ENCODE measurements at places on chromosomes 13 and 19. TPM values are rescaled to one million over a fixed set of nuclear protein-coding genes. Genes with fewer than 3 reads are reported as not detected.
A peak's percentile ranks its signal among the peaks of the same experiment; 100 is the strongest.

Gene DNAAF3
- polyA plus RNA-seq = 3.8 TPM

DNA sequence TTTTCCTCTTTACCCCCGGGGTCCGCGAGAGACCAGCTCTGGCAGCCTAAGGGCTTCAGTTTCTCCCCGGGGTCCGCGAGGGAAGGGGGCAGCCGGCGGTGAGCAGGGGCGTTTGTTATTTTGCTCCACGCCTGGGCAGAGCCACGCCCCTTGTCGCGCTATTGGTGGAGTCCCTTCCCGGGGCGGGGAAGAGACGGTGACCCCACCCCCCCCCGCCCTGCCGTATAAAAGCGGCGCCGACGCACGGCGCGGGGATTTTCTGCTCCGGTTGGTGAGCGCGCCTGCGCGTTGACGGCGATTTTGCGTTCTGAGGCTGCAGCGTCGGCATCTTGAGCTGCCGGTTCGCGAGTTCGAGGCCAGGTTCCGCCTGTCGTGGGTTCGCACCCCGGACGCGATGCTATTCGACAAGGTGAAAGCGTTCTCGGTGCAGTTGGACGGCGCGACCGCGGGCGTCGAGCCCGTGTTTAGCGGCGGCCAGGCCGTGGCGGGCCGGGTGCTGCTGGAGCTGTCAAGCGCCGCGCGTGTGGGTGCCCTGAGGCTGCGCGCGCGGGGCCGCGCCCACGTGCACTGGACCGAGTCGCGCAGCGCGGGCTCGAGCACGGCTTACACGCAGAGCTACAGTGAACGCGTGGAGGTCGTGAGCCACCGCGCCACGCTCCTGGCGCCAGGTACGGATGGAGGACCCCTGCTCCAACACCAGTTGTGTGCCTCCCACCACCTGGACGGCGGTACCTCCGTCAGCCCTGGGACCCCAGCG, at the start of gene ARRDC2:
Gene ARRDC2, plus strand, starts transcription at position 254 of the 757 bp plus-strand sequence. Its CDS starts 141 bp downstream, at position 395.
- peak; percentile 95 for DNase-seq

Gene CA11
- polyA plus RNA-seq = 48.6 TPM

Gene KLHL1
- polyA plus RNA-seq = 0.57 TPM

DNA sequence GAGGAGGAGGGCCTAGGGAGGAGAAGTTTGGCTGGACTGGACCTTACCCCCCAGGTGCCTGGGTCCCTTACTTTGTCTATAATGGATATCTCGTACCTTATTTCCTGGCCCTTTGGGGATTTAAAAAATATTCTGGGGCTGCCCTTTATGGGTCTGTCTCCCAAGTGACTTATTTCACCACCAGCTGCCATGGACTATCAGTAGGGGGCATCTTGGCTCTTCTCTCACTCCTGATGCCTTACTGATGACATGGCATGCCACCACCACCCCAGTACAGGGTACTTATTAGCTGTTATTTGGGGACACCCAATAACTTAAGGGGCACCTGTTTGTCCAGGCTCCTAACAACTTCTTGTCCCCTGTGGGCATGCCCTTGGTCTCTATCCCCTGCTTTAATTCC, 38.0 kb downstream of the NFIX start:
- no peak for DNase-seq

Gene LRRC25
- 1.5 TPM for polyA plus RNA-seq

- no peak for DNase-seq
Measured at GRCh38 chr13:85597790-85598500, 201.3 kb downstream of the SLITRK6 start.

Gene KASH5
- not detected for polyA plus RNA-seq

- DNase-seq = peak; percentile 13
Measured at GRCh38 chr13:76754414-76754813, 131.8 kb downstream of the KCTD12 start.

GRCh38 chr19:9828551-9829063, 889 bp downstream of the UBL5 start:
- no peak for DNase-seq

Gene OR7D2
- polyA plus RNA-seq = 0.34 TPM

Gene NOTCH3
- polyA plus RNA-seq = 30.0 TPM

Gene CCDC70
- not detected for polyA plus RNA-seq

GRCh38 chr19:19559931-19560330, 21.9 kb downstream of the CILP2 start:
- no peak for DNase-seq

DNA sequence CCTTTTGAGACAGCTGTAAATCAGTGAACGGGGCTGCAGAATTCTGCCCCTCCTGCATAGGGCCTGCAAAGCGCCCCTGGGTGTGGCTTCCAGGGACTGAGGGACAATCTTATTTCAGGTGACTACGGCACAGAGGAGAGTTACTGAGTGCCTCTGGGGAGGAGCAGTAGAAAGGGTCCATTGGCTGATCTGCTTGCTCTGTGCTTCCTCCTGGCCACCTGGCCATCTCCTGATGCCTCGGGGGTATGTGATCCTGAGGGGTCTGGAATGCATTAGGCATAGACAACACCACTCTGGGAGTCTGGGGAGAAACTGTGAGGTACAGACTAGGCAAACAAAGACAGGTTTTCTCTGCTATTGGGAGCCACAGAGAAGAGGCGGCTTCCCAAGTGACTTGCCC, 2.8 kb downstream of the KCTD15 start:
- DNase-seq = no peak

GRCh38 chr13:67184247-67184646, 45.9 kb downstream of the PCDH9 start:
- no peak for DNase-seq

GRCh38 chr19:55913643-55914268, 18.4 kb downstream of the NLRP13 start:
- no peak for DNase-seq

Gene ONECUT3
- polyA plus RNA-seq = 0.09 TPM

DNA sequence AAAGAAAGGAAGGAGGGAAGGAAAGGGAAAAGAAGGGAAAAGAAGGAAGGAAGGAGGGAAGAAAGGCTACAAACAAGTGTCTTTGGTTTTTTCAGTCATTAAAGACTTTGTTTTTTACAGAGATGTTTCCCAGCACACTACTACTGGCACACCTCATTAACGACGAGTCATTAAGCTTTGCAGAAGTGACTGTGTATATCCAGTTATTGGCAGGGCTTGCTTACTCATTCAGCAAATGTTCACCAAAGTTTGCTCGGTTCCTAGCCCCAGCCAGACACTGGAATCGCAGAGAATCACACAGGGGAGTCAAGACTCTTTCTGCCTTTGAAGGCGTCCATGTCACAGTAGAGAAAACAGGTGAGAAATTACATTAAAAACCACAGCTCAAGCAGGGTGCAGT, 4.3 kb downstream of the NLRP12 start:
- no peak for DNase-seq

DNA sequence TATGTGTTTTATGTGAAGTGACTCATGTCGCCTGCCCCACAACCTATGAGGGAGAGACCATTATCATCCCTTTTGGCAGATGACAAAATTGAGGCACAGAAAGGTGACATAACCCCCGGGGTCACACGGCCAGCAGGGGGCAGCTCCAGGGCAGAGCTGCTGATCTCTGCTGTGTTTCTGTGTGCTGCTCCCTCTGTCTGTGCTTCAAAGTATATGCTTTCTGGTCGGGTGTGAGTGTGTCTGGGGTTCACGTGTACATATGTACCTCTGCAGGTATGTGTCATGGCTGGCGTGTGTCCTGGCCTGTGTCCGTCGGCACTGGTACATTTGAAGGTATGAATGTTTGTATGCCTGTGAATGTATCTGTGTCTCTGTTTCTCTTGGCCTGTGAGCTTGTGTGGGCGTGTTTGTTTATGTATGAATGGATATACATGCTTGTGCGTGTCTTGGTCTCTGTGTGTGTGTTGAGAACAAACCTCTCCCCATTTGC, 7.1 kb downstream of the LIPE start:
- DNase-seq = peak; percentile 62

DNA sequence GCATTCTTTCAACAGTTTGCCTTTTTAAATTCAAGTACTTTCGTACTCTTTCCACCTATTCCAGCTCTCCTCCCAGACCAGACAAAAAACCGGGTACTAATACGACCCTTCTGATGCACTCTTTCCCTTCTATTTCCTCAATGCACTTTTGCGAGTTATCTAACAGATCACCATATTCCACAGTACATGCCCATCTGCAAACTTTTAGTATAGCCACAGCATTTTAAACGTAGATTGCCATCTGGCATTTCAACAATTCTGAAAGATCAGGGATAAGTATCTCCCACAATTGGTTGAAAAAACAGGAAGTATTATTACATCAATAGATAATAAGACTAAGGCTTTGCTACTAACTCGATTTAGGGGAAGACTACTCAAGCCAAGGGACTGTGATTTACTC, 31.5 kb downstream of the RBM26 start:
- no peak for DNase-seq

- peak; percentile 17 for DNase-seq
Measured at GRCh38 chr13:99085139-99085807, 107.4 kb upstream of the DOCK9 start.

Measured in hepatocyte (in vitro differentiated cells).